SK-N-SH (cell line): ENCODE measurements at places on chromosomes 1 and 21. TPM values are rescaled to one million over a fixed set of nuclear protein-coding genes. Genes with fewer than 3 reads are reported as not detected.

- no peak overlapping the region for H3K4me3 ChIP-seq
- no peaks in the 10 kb centered on the region for H3K36me3 ChIP-seq
- H3K27me3 ChIP-seq, result no peaks in the 10 kb centered on the region
These were observed 510.3 kb upstream of the TMPRSS15 start for GRCh38 chr21:18913914-18914313.

DNA sequence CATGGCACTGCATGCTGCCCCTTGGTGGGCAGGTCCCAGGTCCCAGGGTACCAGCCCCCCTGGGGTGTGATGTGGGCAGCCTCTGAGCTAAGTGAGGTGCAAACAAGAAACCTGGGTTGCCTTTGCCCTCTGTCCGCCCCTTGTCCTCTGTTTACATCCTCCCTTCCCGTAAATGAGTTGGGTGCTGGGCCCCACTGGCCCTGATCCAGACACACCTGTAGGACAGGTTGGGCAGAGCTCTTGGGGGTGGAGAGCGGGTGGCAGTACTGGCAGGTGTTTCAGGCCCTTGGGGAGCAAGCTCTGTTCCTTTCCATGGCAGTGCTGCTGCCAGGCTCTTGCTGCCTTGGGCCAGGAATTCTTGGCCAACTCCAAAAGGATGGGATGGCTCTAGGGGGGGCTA is 35.8 kb downstream of the ELF3 start:
- H3K4me1 ChIP-seq, result no peaks in the 10 kb centered on the region
- H3K4me3 ChIP-seq, result no peak overlapping the region
- H3K36me3 ChIP-seq, result no peaks in the 10 kb centered on the region
- DNase-seq, result no peak

GRCh38 chr1:17904290-17904689 is 149.2 kb downstream of the ACTL8 start:
- no peaks in the 10 kb centered on the region for H3K27me3 ChIP-seq
- H3K36me3 ChIP-seq, result no peaks in the 10 kb centered on the region
- no peak overlapping the region for H3K4me3 ChIP-seq
- H3K4me1 ChIP-seq, result no peaks in the 10 kb centered on the region

The BMP8B gene
- polyA plus RNA-seq, result 0.07 and 0.16 TPM in 2 replicates

- H3K4me1 ChIP-seq, result peaks cover 27% of the 10 kb centered on the region
- H3K27ac ChIP-seq, result no peak overlapping the region
- no peak overlapping the region for H3K4me3 ChIP-seq
- H3K27me3 ChIP-seq, result no peaks in the 10 kb centered on the region
- DNase-seq, result no peak
These were observed 170.8 kb downstream of the GRIK3 start for GRCh38 chr1:36863500-36863899.

DNA sequence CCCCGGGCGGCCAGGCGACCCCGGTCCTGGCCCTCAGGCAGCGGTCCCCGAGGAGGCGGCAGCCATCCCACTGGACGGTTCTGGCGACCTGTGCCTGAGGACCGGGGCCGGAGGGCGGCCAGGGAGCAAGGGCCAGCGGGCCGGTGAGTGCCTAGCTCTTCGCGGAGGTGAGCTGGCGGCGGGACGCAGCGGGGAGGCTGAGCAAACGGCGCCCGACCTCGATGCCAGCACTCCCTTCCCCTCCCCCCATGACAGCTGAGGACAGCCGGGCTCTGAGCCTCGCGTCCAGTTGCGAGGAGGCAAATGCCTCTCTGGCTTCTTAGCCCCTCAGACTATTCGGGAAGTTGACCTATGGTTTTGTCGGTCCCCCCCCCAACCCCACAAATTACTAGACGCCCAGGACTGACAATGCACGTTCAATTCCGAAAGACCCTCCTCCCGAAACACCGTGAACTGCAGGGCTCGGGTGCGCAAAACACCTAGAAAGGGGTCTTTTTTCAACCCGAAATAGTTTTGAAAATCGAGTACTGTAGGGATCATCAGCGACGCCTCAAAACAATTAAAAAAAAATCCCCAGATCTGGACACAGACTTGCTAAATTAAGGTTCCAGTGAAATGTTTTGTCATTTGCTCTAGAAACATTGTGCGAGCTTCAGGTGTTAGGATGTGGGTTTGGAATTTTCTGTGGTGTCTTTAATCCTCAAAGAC is 8.3 kb downstream of the CDKN2C start:
- H3K27me3 ChIP-seq, result no peaks in the 10 kb centered on the region
- peaks cover 8% of the 10 kb centered on the region; the same call in 1 of the 2 replicates for H3K36me3 ChIP-seq
- H3K4me3 ChIP-seq, result peak overlapping the region; percentile 84
- DNase-seq, result peak; percentile 82
- peaks cover 14% of the 10 kb centered on the region for H3K4me1 ChIP-seq
- H3K27ac ChIP-seq, result peak overlapping the region; percentile 94

The SEMA4A gene
- 1.3 and 2.3 TPM in 2 replicates for polyA plus RNA-seq

DNA sequence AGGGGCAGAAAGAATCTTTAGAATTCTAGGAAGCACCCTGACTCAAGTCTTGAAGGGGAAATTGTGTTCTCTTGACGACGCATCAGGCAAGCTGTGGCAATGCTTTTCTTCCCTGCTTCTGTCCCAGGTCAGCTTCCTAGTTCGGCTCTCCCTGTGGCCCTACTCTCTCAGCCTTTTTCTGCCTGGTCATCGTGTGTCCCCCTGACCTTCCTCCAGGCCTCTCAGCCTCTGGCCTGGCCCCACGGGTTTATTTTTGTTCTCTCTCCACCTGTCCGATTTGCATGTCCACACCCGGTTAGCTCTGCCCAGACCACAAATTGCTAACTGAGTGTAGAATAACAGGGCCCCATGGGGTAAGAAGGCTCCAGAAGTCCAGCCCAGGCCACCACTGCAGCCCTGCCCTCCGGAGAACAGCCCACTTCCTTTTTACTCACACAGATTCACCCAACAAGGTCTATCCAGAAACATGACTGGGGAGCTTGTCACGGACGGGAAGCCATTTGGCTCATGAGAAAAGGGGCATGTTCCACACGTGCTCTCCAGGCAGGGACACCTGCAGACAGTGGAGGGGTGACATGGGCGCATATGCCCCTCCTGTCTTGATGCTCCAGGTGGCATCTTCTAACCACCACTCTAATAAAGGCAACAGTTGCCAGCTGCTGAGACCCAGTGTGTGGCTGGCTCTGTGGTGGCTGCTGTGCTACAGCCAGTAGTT is 9.8 kb downstream of the KCNN3 start:
- no peaks in the 10 kb centered on the region for H3K27me3 ChIP-seq
- H3K36me3 ChIP-seq, result no peaks in the 10 kb centered on the region
- no peak overlapping the region for H3K27ac ChIP-seq
- peaks cover 25% of the 10 kb centered on the region; the same call in 1 of the 2 replicates for H3K4me1 ChIP-seq

- peaks cover 6% of the 10 kb centered on the region; the same call in 1 of the 2 replicates for H3K4me1 ChIP-seq
- no peaks in the 10 kb centered on the region for H3K36me3 ChIP-seq
- no peak overlapping the region for H3K27ac ChIP-seq
These were observed 32.7 kb downstream of the RHBG start for GRCh38 chr1:156401681-156402081.

The USH2A gene
- polyA plus RNA-seq, result under 0.01 TPM in 1 of 2 replicates, not detected in the other

DNA sequence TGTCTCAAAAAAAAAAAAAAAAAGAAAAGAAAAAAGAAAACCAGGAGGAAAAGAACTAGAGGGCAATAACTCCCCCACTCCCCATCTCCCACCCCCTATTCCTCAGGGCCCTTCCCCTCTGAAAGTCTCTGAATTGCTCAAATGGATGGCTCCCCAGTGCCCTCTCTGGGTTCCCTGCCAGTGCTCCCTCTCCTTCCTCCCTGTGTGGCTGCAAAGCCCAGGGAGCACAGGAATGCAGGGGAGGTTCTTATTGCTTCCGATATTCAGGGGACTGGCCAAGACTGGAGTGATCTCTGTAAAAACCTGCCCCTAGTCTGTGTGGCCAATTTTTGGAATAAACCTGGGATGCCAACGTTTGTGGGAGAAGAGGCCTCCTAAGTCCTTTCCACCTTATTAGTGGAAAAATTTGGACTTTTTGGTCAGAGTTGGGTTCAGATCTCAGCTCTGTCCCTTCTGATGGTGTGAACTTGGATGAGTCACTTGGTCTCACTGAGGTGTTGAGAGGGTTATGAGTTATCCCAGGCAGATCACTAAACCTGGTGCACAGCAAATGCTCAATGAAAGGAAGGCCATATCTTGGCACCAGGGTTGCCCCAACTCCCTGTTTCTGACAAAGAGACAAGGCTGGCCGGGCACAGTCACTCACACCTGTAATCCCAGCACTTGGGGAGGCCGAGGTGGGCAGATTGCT is 13.4 kb upstream of the ARHGEF10L start:
- H3K36me3 ChIP-seq, result no peaks in the 10 kb centered on the region
- no peak overlapping the region for H3K4me3 ChIP-seq
- H3K4me1 ChIP-seq, result no peaks in the 10 kb centered on the region
- H3K27ac ChIP-seq, result no peak overlapping the region
- no peaks in the 10 kb centered on the region for H3K27me3 ChIP-seq
- no peak for DNase-seq

The OR2T4 gene
- polyA plus RNA-seq, result not detected in 2 replicates

DNA sequence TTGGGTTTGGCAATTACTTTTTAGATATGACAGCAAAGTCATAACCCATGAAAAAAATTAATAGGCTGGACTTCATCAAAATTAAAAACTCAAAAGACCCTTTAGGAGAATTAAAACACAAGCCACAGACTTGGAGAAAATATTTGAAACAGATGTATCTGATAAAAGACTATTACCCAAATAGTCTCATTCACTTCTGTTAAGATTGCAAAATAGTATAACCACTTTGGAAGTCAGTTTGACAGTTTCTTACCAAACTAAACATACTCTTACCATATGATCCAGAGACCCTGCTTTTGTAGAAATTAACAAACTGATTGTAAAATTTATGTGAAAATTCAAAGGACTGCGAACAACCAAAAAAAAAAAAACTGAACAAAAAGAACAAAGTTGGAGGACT is 32.5 kb upstream of the SLC44A3 start:
- no peaks in the 10 kb centered on the region for H3K27me3 ChIP-seq
- no peak overlapping the region for H3K4me3 ChIP-seq
- no peak overlapping the region for H3K27ac ChIP-seq
- no peak for DNase-seq
- peaks cover 10% of the 10 kb centered on the region; the same call in 1 of the 2 replicates for H3K4me1 ChIP-seq

GRCh38 chr1:6041432-6042062 is 4.1 kb upstream of the KCNAB2 start:
- peaks cover 24% of the 10 kb centered on the region; the same call in 1 of the 2 replicates for H3K4me1 ChIP-seq
- no peak overlapping the region for H3K27ac ChIP-seq

The CAPN9 gene
- not detected in 2 replicates for polyA plus RNA-seq

DNA sequence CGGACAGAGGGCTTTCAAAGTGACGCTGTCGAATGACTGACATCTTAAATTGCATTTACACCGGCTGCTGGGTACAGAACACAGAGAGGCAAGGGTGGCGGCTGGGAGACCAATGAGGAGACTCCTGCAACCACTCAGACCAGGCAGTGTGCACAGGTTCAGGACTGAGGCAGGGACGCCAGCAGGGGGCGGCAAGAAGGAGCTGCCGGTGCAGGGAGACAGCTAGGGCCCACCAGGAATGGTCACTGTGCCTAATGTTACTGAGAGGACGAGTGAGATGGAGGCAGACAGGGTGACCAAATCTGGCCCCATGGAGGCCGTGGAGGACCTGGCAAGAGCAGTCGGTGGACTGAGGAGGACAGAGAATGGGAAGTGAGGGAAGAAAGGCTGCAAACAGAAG is 23.5 kb downstream of the GLIS1 start:
- no peak overlapping the region for H3K27ac ChIP-seq
- no peaks in the 10 kb centered on the region for H3K27me3 ChIP-seq
- H3K4me1 ChIP-seq, result no peaks in the 10 kb centered on the region; the same call in 1 of the 2 replicates
- H3K36me3 ChIP-seq, result no peaks in the 10 kb centered on the region
- no peak overlapping the region for H3K4me3 ChIP-seq

GRCh38 chr1:160418483-160418882 is 18.1 kb downstream of the VANGL2 start:
- H3K4me3 ChIP-seq, result no peak overlapping the region
- H3K27ac ChIP-seq, result no peak overlapping the region
- no peak for DNase-seq
- H3K27me3 ChIP-seq, result no peaks in the 10 kb centered on the region
- H3K4me1 ChIP-seq, result peaks cover 16% of the 10 kb centered on the region; the same call in 1 of the 2 replicates
- no peaks in the 10 kb centered on the region for H3K36me3 ChIP-seq

DNA sequence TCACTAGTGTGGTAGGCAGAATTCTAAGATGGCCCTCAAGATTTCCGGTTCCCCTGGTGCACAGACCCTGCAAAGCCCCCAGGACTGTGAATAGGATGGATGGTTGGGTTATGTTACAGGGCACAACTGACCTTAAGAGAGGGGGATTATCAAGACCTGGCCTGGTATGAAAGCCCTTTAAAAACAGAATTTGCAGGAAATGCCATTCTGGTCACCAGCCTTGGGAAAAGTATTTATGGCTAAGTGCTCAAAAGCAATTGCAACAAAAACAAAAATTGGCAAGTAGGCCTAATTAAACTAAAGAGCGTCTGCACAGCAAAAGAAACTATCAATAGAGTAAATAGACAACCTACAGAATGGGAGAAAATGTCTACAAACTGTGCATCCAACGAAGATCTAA is 144.7 kb upstream of the EDN2 start:
- peaks cover 29% of the 10 kb centered on the region for H3K4me1 ChIP-seq
- H3K27ac ChIP-seq, result peak overlapping the region; percentile 11; the same call in 1 of the 2 replicates
- no peaks in the 10 kb centered on the region for H3K36me3 ChIP-seq

The ERICH3 gene
- not detected in 2 replicates for polyA plus RNA-seq

The EDN2 gene
- polyA plus RNA-seq, result 0.97 and 1.7 TPM in 2 replicates

GRCh38 chr1:51726544-51727225 is 109.8 kb downstream of the OSBPL9 start:
- DNase-seq, result no peak
- H3K27me3 ChIP-seq, result no peaks in the 10 kb centered on the region
- no peaks in the 10 kb centered on the region for H3K36me3 ChIP-seq
- H3K4me3 ChIP-seq, result no peak overlapping the region
- H3K4me1 ChIP-seq, result peaks cover 19% of the 10 kb centered on the region; the same call in 1 of the 2 replicates

DNA sequence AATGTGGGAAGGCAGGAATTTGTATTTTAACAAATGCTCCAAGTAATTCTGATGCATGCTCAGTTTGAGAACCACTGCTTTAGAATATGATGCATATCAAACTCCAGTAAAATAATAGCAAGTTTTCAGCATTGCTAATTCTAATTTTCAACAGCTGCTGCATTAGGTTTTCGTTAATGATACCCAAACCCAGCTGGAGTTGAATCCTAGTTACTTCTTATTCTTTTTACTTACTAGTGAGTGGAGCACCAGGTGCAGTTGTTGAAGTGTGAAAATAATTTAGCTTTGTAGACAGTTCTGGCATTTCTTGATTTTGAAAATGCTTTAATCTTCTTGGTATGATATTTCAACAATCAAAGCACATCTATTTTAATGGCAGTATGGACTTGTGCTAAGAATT is 138.5 kb downstream of the HS2ST1 start:
- H3K36me3 ChIP-seq, result no peaks in the 10 kb centered on the region
- DNase-seq, result no peak
- no peaks in the 10 kb centered on the region; the same call in 1 of the 2 replicates for H3K4me1 ChIP-seq
- H3K27ac ChIP-seq, result no peak overlapping the region
- no peaks in the 10 kb centered on the region for H3K27me3 ChIP-seq

DNA sequence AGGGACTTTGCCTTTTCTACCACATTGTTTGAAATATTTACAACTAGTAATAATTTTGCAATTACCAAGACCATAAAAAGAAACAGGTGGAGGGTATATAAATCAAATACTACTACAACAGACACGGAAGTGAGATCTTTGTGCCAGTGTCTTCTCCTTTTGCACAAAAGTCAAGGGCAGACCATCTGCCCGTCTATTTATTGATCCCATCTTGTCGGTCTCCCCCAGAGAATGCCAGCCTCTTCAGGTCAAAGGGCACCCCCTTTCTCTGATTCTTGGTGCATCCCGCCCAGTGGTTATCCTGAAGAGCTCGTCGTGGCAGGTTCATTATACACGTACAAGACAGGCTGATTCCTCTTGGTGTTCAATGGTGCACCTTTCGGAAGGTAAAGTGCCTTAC is 4.8 kb upstream of the PDE9A start:
- H3K27ac ChIP-seq, result no peak overlapping the region
- peaks cover 16% of the 10 kb centered on the region; the same call in 1 of the 2 replicates for H3K27me3 ChIP-seq
- H3K4me1 ChIP-seq, result no peaks in the 10 kb centered on the region
- H3K36me3 ChIP-seq, result no peaks in the 10 kb centered on the region
- no peak for DNase-seq
- no peak overlapping the region for H3K4me3 ChIP-seq
